A549 (cell line): ENCODE measurements at places on chromosomes 7 and 10.

GRCh38 chr7:36021367-36021766, 131.7 kb upstream of the EEPD1 start:
- peak; percentile 36 for DNase-seq

GRCh38 chr10:128461991-128462390, 335.8 kb upstream of the MKI67 start:
- DNase-seq: no peak

DNA sequence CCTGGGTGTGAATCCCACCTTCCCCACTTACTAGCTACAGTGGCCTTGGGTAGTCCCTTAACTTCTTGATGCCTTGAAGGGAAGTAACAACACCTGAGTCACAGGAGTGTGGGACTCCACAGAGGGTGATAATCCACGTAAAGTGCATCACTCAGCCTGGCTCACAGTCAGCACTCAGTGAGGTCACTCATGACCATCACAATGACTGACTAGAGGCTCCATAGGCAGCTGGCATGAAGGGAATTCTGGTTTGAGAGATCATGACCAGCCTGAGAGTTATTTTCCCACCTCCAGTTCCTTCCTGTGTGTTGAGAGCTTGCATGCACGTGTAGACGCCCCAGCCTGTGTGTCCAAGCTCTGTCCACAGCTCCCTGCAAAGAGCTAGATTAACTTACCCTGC, 34.8 kb downstream of the NEUROG3 start:
- no peak for DNase-seq

GRCh38 chr10:71708897-71709882, 10.4 kb downstream of the C10orf105 start:
- no peak for DNase-seq

DNA sequence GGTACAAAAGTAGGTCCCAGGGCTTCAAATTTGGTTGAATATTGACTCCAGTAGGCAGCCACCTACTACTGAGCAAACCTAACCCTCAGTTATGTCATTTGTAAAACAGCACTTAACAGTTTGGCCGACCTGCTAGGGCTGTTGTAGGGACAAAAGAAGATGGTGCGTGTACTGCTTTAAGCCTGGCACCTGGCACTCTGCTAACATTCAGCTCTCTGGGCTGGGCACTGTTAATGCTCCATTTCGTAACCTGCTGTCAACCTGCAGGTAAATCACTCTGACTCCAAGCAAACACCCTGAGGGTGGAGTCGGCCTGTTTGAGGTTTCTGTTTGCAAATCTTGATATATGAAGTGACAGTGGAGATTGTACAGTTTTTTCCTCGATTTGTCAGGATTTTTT, 7.2 kb downstream of the ZKSCAN1 start:
- DNase-seq: peak; percentile 23

DNA sequence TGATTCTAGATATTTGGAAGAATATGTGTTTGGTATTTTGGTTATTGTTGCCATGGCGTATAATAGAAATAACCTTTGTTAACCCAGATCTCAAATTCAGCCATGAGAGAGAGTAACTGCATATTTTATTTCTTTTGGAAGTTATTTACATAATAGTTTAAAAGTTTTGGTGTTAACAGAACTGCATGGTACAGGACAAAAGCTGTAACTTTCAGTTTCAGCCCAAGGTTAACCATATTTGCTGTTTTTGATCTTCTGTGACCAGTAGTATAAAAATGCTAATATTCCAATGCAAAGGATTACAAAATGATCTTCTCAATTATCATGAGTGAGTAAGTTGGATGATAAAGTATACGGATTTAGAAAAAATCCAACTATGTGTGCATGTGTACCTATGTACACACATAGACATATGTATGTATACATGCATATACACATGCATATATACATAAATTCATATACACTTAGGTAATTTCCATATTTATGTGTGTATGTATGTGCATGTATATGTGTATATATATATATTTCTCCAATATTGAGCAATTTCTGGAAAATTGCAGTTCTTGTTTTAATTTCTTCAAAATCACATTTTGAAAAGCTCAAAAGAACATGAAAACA, 38.0 kb upstream of the PIP4K2A start:
- DNase-seq: no peak

GRCh38 chr10:73906524-73907447, 4.1 kb upstream of the PLAU start:
- peak; percentile 78 for DNase-seq

- no peak for DNase-seq
Measured at GRCh38 chr7:140732416-140732815, 35.9 kb downstream of the NDUFB2 start.

- no peak for DNase-seq
Measured at GRCh38 chr7:137976232-137976631, 25.7 kb downstream of the CREB3L2 start.

- DNase-seq: no peak
Measured at GRCh38 chr7:53656881-53657280, 621.4 kb downstream of the POM121L12 start.

- DNase-seq: no peak
Measured at GRCh38 chr10:85599081-85599480, 767.5 kb downstream of the GRID1 start.

DNA sequence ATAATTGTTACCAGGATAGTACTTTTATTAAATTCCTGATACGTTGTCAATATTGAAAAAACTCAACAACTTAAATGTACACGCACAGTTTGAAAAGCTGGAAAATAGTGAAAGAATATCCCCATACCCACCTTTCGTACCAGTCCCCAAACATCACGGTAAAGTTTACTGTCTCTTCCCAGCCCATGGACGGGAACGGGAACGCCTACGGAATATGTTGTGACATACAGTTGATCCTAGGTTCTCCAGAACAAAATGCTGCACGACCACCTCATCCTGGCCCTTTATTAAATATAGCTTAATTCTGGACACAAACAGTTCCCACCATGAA, 527 bp upstream of the BCAP29 start:
- no peak for DNase-seq
